ENCODE measurements at places on chromosomes 7 and 10. TPM values are rescaled to one million over a fixed set of nuclear protein-coding genes. Genes with fewer than 3 reads are reported as not detected.

The FAM25C gene
- total RNA-seq: not detected

- no peak for DNase-seq
Observed at GRCh38 chr7:110090110-110090820, 1000.7 kb upstream of the LRRN3 start.

The HKDC1 gene
- total RNA-seq: 2.9 TPM

GRCh38 chr10:131825960-131826650, 74.7 kb upstream of the PPP2R2D start:
- DNase-seq: peak; percentile 44

The KCNIP2 gene
- total RNA-seq: 1.4 TPM

The RNF32 gene
- under 0.01 TPM for total RNA-seq

DNA sequence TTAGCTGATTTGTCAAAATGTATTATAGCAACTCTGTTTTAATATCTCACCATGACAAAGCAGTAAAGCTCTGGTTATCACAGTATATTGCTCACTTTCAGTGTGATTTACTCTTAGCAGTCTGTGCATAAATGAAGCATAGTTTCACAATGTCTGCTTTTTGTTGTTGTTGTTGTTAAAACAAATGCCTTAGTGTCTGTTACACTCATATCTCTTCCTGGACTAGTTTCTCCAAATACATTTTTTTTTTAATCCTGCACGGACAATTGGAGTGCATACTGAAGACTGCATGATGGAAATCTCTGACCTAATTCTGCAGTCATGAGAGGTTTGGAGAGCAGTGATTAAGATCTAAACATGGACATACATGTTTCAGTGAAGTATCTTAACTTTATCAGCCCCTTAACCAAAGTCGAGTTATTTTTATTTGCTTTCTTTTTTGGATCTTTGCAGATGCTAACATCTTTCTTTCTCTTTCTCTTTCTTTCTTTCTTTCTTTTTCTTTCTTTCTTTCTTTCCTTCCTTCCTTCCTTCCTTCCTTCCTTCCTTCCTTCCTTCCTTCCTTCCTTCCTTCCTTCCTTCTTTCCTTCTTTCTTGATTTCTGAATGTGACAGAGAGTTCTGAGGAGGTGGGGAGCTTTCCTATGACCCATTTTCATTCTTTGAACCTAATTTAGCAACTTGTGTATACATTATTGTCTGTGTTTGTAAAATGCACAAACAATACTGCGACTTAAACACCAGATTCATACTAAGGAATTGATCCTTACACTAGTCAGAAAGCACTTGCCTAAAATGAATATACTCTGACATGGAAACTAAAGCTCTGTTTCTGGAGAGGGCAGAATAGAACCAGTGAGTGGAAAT, 161.5 kb upstream of the AGR3 start:
- DNase-seq: no peak

DNA sequence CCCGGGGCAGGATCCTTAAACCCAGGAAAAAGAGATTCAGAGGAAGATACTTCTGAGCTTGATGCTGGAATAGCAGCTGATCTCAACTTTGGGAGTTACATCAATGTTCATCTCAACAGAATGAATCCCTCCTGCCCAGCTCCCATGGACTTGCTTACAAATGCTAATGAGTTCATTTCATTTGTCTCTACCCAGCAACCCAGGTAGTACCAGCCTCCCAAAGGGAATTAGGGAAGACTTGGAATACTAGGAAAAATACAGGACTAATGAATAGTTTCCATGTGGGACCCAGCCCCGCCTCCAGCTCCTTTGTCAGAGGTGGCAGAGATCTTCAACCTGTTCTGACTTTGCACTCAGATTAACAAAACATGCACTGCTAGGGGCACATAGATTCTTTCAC, 22.1 kb upstream of the TCF7L2 start:
- DNase-seq: peak; percentile 3

The PPP1R17 gene
- total RNA-seq: not detected

The LRIT1 gene
- total RNA-seq: not detected

DNA sequence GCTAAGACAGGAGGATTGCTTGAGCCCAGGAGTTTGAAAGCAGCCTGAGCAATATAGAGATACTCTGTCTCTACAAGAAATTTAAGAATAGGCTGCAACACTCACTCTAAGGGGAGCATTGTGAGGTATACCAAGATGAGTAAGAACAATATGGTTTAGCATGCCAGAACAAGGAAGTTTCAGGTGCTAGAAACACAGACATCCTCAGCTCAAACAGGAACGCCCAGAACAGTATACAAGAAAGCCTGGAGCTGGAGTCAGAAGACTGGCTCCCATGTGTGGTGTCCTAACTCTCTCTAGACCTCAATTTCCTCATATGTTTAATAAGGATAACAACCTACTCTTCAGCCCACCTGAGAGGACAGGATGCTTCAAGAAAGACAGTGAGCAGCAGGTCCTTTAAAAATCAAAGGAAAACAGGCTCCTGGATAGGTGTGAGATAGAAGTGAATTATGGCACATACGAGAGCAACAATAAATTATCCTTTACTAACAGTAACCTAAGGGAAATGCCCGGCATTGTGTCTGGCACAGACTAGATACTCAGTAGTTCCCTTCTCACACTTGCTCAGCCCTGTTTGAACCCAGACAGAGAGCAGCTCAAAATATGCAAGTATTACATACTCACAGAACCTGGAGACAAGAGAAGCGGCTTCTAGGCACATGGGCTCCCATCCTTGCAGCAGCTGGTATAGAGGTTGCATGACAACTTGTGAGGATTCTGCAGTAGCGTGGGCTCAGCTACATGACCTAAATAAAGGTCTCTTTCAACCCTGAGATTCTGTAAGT, 45.4 kb downstream of the KAT6B start:
- no peak for DNase-seq

The NOD1 gene
- total RNA-seq: 7.7 TPM

The MRC1 gene
- 0.36 TPM for total RNA-seq

GRCh38 chr7:28530175-28530802, 118.0 kb downstream of the CREB5 start:
- no peak for DNase-seq

Data from osteoblast (primary cell).